ENCODE measurements at places on chromosomes 2 and 18.

DNA sequence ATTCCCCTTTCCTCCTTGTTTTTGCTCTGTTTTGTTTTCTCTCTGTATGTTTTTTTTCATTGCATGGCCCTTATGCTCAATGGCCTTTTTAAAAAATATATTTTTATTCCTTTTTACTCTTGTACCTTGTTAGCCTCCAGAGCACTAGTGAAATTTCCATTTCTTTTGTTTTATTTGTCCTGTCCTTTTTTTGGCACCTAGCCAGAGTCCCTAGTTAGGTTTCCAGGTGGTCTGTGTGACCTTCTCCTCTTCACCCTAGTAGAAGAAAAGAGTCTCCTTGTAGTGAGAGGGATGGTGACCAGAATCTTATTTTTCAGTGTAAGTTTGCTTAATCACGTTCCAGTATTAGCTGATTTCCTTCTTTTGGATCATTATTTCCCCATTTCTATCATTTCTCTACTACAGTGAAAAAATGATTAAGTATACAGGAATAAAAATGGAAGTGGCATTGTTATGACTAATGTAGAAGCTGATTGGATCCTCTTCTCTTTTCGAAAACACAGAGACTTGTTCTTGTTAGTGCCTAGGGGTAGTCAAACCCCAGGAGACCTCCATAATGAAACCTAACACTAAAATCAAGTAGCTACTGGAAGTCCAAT lies 65.9 kb downstream of the NBEAL1 start:
- DNase-seq: no peak

DNA sequence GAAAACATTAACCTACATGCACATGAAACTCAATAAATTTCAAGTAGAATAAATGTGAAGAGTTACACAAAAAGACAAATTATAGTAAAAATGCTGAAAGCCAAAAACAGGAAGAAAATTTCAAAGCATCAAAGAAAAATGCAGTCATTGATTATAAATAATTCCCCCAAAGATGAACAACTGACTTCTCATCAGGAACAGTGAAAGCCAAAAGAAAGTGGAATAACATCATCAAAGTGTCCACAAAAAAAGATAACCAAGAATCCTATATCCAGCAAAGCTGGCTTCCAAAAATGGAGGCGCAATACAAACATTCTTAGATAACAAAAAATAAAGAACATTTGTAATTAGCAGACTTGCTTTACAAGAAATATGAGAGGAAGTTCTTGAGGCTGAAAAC lies 161.6 kb downstream of the CMPK2 start:
- DNase-seq: no peak

GRCh38 chr18:42338683-42339082 lies 383.6 kb downstream of the PIK3C3 start:
- DNase-seq: no peak

DNA sequence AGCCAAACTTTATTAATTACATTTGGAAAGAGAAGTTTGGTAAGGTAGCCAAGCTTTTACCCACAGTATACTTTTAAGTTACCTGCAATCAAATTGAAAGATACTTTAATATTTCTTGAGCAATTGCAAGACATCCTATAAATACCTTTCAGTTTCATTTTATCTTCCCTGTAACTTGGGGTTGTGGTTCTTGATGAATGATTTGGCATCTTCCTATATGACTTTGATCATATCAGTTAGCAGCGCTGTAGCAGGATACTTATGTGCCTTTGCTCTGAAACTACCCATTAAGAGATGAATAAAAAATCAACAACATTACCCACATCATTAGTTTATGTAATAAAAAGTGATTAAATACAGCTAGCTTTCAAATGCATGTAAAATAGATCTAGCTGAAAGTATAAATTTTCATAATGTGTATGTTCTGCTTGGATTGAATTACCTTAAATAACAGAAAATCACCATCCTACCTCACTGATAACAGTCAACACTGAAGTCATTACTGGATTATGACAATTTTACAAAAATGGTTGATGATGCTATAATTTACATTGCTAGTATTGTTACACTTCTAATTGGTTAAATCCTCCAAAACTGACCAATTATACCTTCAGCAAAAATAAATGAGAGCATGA lies 50.4 kb downstream of the MMADHC start:
- DNase-seq: no peak

DNA sequence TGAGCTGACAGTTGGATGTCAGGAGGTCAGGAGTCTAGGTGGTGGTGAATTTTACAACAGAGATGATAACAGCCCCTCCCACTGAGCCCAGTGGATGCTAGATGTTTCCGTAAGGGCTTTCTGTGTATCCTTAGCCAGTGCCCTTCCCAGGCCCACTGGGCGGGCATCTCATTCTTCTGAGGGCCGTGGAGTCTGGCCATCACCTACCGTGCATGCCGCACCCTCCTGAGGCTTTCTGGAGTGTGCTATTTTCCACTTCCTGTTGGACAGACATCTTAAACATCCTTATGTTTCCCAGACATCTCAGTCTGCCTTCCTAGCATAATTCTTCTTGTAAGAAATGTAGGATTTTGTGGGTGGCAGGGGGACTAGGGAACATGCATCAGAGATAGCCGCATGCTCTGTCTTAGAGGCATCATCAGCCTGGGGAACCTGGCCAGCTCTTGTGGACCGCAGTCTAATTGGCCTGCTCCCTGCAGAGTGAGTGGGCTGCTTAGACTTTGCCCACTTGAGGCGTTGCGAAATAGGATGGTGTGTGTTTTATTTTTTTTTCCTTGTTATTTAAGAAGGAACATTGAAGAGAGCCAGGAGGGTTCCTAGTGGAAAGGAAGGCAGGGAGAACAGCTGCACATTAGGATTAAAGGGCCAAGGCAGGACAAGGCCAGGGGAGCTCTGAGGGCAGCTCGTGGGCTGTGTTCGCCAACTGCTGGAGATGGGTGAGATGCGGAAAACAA lies 135.8 kb downstream of the SH3RF3 start:
- DNase-seq: no peak

- no peak for DNase-seq
Observed at GRCh38 chr2:148023861-148024260, 3.0 kb downstream of the MBD5 start.

GRCh38 chr2:207621501-207622039 lies 3.6 kb downstream of the METTL21A start:
- no peak for DNase-seq

DNA sequence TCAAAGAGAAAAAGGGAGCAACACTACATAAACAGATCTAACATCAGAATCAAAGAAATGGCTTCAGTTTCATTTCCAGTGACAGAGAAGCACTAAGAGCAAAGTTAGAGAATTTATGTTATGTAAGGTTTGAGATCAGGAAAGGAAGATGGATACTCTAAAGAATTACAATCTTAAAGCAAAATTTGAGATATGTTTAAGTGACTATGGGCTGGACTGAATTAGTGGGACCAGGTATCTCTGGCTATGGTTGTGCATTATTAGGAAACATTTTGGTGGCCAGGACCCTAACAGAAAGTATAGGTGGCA lies 208.2 kb downstream of the CCDC178 start:
- no peak for DNase-seq
